ENCODE measurements at places on chromosomes 3 and 15. TPM values are rescaled to one million over a fixed set of nuclear protein-coding genes. Genes with fewer than 3 reads are reported as not detected.

DNA sequence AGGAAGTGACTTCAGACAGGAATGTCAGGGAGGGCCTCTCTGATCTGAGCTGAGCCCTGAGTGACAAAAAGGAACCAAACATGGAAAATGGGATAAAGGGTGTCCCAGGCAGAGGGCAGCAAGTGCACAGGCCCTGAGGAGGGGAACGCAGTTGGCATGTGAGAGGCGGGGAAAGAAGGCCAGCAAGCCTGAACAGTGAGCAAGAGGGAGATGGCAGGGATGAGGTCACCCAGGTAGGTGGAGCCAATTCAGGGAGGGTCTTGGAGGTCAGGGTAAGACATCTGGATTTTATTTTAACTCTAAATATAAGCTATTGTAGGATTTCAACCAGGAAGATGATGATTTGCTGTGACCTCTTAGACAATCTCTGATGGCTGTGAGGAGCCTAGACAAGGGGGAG lies 167.7 kb downstream of the LRTM1 start:
- no peak for DNase-seq

DNA sequence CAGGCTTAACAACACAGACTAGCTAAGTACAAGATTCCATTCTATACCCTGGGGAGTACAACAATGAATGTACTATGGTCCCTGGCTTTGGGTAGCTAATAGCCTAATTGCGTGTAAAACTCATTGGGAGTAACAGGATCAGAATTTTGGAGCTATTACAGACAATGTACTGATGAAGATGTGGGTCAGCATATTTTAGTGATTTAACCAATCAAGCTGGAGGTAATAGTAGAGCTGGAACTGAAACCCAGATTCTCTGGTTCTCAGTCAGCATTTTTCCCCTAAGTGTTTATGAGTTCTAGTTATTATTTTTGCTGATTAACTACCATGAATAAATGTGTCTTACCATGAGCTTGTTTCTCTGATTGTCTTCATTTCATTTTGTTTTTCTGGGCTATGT lies 578.7 kb downstream of the NLGN1 start:
- no peak for DNase-seq

DNA sequence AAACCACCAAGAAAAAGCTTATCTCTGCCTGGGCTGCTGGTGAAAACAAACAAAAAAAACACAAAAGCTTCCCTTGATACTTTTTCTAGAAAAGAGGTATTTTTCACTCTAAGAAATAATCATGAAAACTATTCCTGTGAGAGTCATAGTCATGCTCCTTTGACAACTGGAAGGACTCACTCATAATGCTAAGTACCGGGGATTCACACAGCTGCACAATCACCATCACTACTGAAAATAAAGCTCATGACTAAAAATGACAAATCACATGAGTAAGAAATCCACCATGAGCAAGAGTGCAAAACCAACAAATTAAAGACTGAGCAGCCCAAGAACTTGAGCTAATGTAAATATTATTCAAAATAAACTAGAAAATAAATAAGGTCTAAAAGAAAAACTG lies 10.6 kb upstream of the POU1F1 start:
- no peak for DNase-seq

DNA sequence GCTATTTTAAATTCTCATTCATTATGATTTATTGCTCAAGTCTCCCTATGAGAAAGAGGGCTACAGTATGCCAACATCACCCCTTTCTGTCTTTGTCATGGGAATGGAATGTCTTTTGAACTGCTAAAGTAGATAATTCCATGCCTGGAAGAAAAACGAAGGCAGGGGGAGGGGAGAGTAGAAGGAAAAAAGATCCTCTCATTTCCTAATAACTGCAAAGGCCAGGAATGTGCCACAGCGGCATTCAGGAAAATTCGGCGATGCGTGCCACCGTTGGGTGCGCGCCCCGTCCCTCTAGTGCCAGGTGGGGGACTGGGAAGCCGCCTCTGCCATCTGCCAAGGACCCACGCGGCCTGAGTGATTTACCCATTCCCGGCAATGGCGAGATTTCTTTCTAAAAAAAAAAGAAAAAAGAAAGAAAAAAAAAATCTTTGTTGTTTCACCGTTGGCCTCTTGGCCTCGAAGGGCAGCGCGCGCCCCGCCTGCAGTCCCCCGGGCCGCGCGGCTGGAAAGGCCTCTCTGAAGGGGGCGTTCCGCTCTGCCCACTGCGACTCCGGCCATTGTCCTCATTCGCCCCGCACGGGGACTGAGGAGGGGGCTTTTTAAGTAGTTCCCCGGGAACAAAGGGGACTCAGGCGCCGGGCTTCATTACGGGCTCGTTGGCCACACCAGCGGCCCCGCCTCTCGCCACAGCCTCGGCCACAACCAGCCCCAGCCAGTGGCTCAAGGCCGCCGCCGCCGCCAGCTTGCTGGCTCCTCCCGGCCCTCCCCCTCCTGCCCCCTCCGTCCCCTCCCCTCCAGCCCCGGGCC lies 54.5 kb downstream of the CPN2 start:
- DNase-seq = no peak

DNA sequence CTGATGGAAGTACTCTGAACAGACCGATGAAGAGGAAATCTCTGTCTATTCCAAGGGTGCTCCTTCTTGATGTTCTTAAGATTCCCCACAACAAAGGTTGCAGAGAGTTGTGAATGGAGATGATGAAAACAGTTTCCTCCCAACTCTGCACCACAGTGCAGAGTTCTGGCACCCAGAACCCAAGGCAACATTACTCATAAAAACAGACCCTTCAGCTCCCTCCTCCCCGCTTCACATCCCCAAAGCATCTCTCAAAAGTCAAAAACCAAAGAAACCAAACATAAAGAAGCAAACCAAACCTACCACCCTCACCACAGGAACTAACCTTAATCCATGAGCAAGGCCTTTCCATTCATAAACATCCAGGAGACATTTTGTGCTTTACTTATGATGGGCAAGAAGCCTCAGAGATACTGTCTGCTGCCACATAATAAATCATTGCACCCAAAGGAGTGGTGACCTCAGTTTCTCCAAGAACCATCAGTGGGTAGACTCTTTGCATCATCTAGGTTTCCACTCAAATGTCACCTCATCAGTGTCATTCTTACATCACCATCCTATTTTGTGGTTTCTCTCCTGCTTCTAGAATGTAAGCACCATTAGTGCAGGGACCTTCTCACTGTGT lies 13.2 kb downstream of the PCOLCE2 start:
- no peak for DNase-seq

DNA sequence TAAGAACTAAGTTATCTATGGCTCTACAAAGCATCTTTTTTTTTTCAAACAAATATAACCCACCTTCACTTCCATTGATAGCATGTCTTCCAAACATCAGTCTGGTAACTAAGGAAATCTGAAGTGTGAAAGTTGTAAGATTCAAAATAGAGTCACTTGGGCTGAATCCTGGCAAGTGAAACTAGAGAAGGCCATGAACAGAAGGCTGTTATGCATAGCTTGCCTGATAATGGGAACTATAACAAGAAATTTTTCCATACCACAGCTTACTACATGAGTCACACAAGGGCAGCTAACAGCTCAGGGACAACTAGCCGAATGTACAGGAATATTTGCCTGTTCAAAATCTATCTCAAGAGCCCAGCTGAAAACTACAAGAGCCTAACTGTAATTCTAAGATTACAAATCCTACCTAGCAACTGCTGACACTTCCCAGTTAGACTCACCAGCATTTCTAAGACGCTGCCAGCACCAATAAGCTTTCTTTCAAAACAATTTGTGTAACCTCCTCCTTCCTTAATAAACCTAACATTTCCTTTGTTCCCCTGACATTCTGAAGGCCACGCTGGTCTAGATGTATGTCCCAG lies 1066.5 kb downstream of the PLOD2 start:
- no peak for DNase-seq

DNA sequence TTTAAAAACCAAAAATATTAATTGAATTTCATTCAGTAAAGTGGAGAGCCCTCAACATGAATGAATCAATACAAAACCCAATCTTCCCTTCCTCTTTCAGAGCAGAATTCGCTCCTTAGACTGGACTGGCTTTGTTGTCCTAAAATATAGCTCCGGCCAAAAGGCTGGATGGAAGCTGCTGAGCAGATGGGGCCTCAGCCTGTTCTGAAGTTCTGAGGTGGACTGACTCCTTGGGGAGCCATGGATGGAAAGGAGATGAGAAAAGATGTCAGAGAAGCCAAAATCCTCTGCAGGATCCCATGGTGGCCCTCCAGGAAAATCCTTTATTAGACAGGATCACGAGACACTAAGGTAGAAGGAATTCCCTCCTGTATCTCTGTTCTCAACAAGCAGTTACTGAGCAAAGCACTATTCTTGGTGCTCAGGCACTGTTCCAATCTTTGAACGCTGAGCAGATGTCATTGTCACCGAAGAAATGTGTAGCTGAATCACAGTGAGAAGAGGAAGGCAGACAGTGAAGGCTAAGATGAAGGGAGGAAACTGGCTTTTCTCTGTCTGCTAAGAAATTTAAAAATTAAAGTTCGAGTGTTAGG lies 122.0 kb downstream of the SEMA6D start:
- DNase-seq = no peak

- DNase-seq = no peak
Observed at GRCh38 chr3:127274200-127274760, 13.6 kb downstream of the PRR20G start.

GRCh38 chr3:188904670-188905069 lies 267.1 kb upstream of the TPRG1 start:
- no peak for DNase-seq

DNA sequence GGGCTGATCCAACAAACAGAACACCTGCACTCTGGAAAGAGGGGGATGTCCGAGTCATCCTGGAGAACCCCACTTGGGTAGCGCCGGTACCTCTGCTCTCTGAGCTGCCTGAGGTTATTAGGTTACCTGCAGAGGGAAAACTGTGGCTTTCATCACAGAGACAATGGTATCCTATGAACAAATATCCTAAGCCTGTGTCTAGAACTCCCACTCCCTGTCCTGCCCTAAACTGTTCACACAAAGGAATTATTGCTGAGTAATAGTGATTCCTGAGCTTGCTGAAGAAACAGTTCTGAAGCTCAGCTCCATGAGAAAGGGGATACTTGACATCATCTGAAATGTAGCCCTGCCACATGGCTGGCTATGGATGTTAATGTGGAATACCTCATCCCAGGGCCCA lies 31.9 kb upstream of the WNT5A start:
- DNase-seq = no peak

DNA sequence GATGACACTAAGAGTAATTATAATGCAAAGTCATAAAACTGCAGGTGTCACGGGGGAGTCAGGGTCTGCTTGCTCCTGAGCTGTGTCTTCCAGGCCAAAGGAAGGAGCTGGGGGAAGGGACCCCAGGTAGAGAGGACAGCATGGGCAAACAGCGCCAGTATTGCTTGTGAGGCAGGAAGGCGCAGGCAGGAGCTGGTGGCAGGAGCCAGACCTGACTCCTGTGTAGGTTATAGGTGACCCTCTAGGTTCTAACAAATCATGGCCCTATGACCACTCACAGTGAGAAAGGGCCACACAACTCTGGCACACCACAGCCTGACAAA lies 1.9 kb downstream of the CISH start:
- no peak for DNase-seq

- DNase-seq = no peak
Observed at GRCh38 chr3:64144241-64144900, 80.9 kb downstream of the PRICKLE2 start.

GRCh38 chr3:66269411-66269810 lies 48.6 kb downstream of the SLC25A26 start:
- no peak for DNase-seq

GRCh38 chr15:76398317-76399104 lies 61.9 kb downstream of the ISL2 start:
- no peak for DNase-seq

DNA sequence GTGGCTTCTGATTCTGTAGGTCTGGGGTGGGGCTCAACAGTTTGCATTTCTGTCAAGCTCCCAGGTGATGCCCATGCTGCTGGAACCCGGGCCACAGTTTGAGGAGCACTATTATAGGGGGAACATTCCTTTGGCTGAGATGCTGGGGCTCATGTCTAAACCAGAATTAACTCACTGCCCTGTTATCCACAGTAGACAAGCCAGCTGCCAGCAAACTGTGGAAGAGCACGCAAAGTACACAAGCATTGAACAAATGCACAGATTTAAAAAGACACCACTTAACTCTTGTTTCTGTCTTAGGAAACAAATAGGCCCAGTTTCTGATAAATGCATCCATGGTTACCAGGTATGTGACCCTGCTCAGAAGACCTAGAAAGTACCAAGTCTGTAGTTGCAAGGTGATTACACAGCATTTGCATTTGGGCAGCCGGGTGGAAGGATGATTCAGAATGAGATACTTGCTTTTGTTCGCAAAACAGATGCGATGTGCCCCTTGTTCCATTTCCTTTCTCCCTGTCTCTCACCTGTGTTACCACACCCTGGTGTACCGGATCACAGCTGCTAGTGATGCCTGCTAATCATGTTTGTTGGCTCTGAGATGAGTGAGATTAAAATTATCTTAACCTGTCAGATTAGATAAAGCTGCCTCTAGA lies 12.4 kb downstream of the GYG1 start:
- DNase-seq = no peak

- DNase-seq = no peak
Observed at GRCh38 chr3:190497811-190498210, 16.1 kb upstream of the IL1RAP start.

DNA sequence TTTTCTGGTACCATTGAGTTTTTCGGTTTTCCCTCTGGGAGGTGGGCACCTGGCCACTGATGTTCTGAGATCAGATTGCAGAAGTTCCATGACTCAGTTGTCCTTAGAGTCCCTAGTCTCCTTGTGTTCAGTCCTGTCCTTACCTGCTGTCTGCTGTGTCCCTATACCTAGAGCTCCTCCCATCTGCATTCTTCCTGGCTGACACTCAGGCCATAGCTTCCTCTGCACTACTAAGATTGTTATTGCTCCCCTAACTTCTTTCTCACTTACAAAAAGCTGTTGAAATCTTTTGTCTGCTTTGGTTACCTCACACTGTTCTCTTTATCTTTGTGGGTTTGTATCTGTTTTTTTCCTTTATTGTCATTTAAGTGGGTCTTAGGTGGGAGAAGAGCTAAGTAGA lies 13.2 kb downstream of the USP3 start:
- no peak for DNase-seq

DNA sequence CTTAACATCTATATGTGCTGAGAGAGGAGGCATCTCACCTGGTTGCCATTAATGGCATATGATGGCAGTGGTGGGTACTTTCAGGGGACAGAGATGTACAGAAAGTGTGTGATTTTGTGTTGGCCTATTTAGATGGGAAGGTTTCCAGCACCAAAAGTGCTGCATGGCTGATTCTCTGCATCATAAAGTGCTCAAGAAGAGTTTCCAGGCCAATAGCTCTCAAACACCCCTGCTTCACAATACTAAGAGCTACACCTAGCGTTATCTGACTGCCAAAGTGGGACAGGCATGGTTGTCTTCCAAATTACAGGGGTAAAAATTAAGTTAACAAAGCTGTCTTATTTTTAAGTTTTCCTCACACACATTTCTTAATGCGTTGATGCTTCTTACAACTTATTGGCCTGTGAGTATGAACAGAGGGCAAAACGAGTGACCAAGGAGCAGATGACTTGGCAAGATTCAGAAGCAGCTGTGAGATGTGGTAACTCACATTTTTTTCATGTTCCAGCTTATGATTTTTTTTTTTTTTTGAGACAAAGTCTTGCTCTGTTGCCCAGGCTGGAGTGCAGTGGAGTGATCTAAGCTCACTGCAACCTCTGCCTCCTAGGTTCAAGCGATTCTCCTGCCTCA lies 41.4 kb upstream of the VEPH1 start:
- no peak for DNase-seq

Gene ACOX2
- 22.4 TPM for total RNA-seq

Gene GORASP1
- total RNA-seq = 84.2 TPM

Gene ATP13A5
- total RNA-seq = 0.37 TPM

Gene GHSR
- not detected for total RNA-seq

Gene C2CD4A
- 2.4 TPM for total RNA-seq

Gene CCR3
- not detected for total RNA-seq

All from colonic mucosa (tissue), 4 donors.